Lung (tissue), 17 donors: ENCODE measurements at places on chromosomes 2 and 18. TPM values are rescaled to one million over a fixed set of nuclear protein-coding genes. Genes with fewer than 3 reads are reported as not detected.

PCARE gene
- total RNA-seq: not detected

- H3K27ac ChIP-seq: no peak overlapping the region
- no peak overlapping the region for H3K4me3 ChIP-seq
These were observed 12.5 kb upstream of the MAL start for GRCh38 chr2:95012881-95013550.

DNA sequence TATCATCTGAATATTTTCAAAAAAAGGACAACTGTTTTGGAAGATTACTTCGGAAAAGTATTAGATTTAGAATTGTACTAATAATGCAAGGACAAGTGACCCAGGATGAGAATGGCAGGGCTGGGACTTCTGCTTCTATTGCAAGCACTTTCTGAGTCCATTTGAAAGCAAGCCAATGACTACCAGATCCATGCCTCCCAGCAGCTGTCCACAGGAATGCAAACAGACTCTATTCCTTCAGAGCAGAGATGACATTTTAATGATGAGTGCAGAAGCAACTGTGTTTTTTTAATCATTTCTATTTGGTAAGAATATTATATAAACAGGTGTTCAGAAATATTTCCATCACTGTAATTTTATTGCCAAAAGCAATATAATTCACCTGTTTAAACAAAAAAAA, 456.7 kb downstream of the SOX11 start:
- H3K4me3 ChIP-seq: no peak overlapping the region
- no peak for DNase-seq
- no peaks in the 10 kb centered on the region for H3K36me3 ChIP-seq
- H3K4me1 ChIP-seq: no peaks in the 10 kb centered on the region

MEP1B gene
- total RNA-seq: not detected

DNA sequence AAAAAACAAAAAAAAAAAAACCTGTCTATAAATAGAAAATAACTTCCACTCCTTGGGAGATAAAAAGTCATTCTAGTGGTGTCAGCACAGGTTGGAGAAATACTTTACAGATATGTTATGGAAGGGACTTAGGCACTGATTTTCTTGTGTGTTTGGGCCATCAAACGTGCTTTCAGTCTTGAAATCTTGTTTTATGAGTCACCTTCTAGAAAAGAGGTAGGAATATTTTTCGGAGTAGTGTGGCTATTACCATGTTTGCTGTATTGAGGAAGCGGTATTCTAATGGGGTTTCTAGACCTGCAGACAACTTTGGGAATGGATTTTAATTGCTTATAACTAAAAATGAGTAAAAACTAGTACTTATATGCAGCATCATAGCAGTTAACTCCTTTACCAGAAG, 12.0 kb downstream of the HNMT start:
- no peak overlapping the region for H3K4me3 ChIP-seq
- no peaks in the 10 kb centered on the region for H3K27me3 ChIP-seq
- H3K36me3 ChIP-seq: no peaks in the 10 kb centered on the region
- no peaks in the 10 kb centered on the region for H3K4me1 ChIP-seq

GRCh38 chr2:160375037-160375436, 118.6 kb downstream of the RBMS1 start:
- H3K4me1 ChIP-seq: peaks cover 35% of the 10 kb centered on the region
- no peak overlapping the region for H3K4me3 ChIP-seq
- no peak for DNase-seq
- no peaks in the 10 kb centered on the region for H3K36me3 ChIP-seq
- H3K27ac ChIP-seq: no peak overlapping the region

DYTN gene
- not detected for total RNA-seq

- no peak overlapping the region for H3K27ac ChIP-seq
- no peak overlapping the region for H3K4me3 ChIP-seq
- H3K27me3 ChIP-seq: no peaks in the 10 kb centered on the region
These were observed 16.8 kb upstream of the ANKRD53 start for GRCh38 chr2:70961648-70961994.

DNA sequence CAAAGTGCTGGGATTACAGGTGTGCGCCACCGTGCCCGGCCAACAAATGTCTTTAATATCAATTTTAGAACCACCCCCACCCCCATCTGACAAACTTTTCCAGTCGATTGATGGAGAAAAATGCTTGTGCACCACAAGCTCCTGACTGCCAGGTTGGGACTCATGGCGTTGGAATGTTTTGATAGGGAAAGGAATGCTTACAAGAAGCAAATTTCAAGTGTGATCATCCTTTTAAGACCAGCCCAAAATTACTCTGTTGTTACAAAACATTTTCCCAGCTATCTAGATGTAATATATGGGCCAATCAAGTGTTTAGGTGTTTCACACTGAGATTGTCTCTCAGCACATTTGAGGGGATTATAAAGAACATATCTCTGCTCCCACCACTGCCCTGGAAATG, 45.2 kb downstream of the UBXN4 start:
- no peak for DNase-seq
- no peak overlapping the region for H3K4me3 ChIP-seq
- peaks cover 9% of the 10 kb centered on the region for H3K36me3 ChIP-seq
- no peaks in the 10 kb centered on the region for H3K27me3 ChIP-seq
- H3K4me1 ChIP-seq: no peaks in the 10 kb centered on the region
- H3K27ac ChIP-seq: no peak overlapping the region

- H3K4me3 ChIP-seq: no peak overlapping the region
- H3K36me3 ChIP-seq: no peaks in the 10 kb centered on the region
- no peak for DNase-seq
- H3K27ac ChIP-seq: no peak overlapping the region
These were observed 14.7 kb downstream of the CDK15 start for GRCh38 chr2:201821080-201821479.

- H3K27me3 ChIP-seq: no peaks in the 10 kb centered on the region
- no peak for DNase-seq
- H3K4me1 ChIP-seq: no peaks in the 10 kb centered on the region
- H3K27ac ChIP-seq: no peak overlapping the region
These were observed 247.8 kb downstream of the TDRD15 start for GRCh38 chr2:21371499-21372003.

COLEC12 gene
- 108 TPM for total RNA-seq

DNA sequence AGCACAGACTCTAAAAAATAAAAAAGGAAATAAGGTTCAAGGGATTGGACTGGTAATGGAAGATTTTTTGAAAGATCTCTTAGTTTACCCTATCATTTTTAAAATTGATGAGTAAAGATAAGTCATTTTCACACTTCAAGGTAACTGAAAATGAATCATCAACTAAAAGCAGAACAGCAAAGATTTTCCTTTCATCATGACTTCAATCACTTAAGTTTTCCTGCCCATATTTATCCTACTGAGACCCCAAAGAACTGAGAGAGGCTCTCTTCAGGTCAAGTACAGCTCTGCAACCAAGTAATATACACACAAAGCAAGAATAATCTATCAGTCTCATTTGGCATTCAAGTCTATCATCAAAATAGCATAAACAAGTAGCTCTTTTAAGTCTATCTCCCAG, 540.7 kb downstream of the METTL4 start:
- H3K4me1 ChIP-seq: no peaks in the 10 kb centered on the region
- no peak for DNase-seq
- H3K36me3 ChIP-seq: no peaks in the 10 kb centered on the region
- H3K4me3 ChIP-seq: no peak overlapping the region
- H3K27me3 ChIP-seq: no peaks in the 10 kb centered on the region

DNA sequence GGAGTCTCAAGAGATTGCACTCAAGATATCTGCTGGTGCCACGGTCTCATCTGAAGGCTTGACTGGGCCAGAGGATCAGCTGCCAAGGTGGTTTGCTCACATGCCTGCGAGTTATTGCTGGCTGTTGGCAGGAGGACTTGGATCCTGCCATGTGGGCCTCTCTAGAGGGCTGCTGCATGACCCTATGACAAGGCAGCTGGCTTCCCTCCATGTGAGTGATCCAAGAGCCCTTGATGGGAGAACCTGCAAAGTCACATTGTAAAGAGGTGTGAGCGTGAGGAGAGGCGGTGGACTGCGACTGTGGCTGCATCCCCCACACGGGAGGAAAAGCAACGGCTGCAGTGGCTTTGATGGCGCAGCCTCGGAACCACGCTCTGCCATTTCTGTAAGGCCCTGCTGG, 4.0 kb upstream of the ALLC start:
- no peaks in the 10 kb centered on the region for H3K36me3 ChIP-seq
- no peak overlapping the region for H3K27ac ChIP-seq
- H3K4me3 ChIP-seq: no peak overlapping the region
- H3K4me1 ChIP-seq: peaks cover 5% of the 10 kb centered on the region

DNA sequence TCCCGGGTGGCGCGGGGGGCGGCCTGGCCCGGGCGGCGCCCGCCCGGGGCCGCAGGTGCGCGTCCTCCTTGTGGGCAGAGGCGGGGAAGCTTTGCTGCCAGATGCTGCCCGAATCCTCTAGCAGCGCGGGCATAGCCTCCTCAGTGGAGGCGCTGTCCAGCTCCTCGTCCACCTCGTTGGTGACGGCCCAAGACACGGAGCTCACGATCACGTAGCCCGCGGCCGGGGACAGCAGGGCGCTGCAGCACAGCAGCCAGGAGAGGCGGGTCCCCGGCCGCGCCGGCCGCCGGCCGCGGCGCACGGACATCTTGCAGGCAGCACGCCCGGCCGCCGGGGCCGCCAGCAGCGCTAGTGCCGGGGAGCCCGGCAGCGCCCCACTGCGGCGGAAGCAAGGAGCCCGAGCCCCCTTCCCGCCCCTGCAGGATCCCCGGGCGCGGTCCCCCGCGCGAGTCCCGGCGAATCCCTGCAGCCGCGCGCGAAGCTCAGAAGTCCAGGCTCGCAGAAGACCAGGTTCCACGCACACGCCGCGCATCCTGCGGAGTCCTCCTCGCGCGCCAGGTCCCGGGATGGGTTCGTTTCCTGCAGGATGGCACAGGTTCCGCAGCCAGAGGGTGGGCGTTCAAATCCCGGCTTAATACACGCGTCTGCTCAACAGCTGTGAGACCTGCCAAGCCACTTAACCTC, at the start of gene CREG2:
Gene CREG2 (minus strand): TSS at position 353 of the 684 bp plus-strand sequence. CDS start 46 bp downstream, at position 307.
- no peak within 1 kb of the TSS for H3K27ac ChIP-seq
- H3K4me1 ChIP-seq: peaks cover 14% of the 10 kb centered on the region
- peak; percentile 80 for DNase-seq
- H3K27me3 ChIP-seq: no peaks in the 10 kb centered on the region
- peak within 1 kb of the TSS; percentile 24 for H3K4me3 ChIP-seq

RAB11FIP5 gene
- total RNA-seq: 11.0 TPM

GRCh38 chr18:43046322-43046721, 69.2 kb downstream of the RIT2 start:
- H3K4me1 ChIP-seq: no peaks in the 10 kb centered on the region
- H3K27ac ChIP-seq: no peak overlapping the region

GRCh38 chr18:61992923-61993322, 100.1 kb upstream of the RNF152 start:
- no peak overlapping the region for H3K27ac ChIP-seq
- no peak overlapping the region for H3K4me3 ChIP-seq
- H3K36me3 ChIP-seq: no peaks in the 10 kb centered on the region
- H3K27me3 ChIP-seq: no peaks in the 10 kb centered on the region
- DNase-seq: no peak

GRCh38 chr2:128447538-128447995, 128.9 kb upstream of the HS6ST1 start:
- H3K4me3 ChIP-seq: no peak overlapping the region
- DNase-seq: no peak
- H3K27me3 ChIP-seq: no peaks in the 10 kb centered on the region
- H3K4me1 ChIP-seq: peaks cover 6% of the 10 kb centered on the region
- H3K36me3 ChIP-seq: no peaks in the 10 kb centered on the region

DNA sequence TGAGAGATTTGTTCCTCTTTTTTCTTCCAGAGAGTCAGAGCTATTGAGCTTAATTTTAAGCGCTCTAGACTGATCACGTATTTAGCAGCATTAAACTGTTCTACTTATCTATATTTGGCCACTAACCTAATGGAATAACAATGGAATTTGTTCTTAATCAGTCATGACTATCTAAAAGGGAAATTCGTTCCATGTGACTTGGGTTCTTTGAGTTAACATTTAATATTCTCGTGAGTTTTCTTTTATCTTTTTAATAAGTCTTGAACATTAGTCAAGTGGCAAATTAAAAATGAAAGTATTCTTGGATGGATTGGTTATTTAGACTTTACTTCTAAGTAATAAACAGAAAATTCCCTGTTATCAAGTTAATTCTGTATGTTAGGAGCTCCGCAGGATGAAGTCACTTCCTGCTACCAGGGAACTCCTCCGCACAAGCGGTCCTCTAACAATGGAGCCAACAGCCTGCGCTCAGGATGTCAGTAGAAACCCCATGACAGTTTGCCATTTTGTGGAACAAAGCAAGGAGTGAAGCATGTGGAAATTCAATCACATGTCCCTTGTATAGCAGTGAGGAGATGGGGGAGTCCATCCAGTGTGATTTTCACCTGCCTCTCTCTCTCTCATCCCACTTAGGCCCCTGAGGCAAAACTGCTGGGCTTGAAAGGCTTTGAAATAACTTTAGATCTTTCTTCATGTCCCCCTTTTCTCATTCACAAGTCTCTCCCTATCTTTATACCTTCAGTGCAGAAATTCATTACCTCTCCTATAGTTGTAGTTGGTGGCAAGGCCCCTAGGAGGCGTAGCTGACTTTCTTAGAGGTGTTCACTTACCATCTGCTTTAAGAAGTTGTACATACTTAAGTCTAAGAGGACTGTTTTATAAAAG, 138.1 kb downstream of the WDR7 start:
- peak overlapping the region; percentile 12 for H3K27ac ChIP-seq
- H3K27me3 ChIP-seq: no peaks in the 10 kb centered on the region
- no peak overlapping the region for H3K4me3 ChIP-seq
- no peaks in the 10 kb centered on the region for H3K4me1 ChIP-seq

INPP4A gene
- 43.3 TPM for total RNA-seq

GRCh38 chr2:128622955-128623620, 304.4 kb upstream of the HS6ST1 start:
- H3K36me3 ChIP-seq: no peaks in the 10 kb centered on the region
- no peaks in the 10 kb centered on the region for H3K27me3 ChIP-seq
- no peak overlapping the region for H3K27ac ChIP-seq
- no peak for DNase-seq
- H3K4me1 ChIP-seq: no peaks in the 10 kb centered on the region

IL36A gene
- total RNA-seq: not detected

DNA sequence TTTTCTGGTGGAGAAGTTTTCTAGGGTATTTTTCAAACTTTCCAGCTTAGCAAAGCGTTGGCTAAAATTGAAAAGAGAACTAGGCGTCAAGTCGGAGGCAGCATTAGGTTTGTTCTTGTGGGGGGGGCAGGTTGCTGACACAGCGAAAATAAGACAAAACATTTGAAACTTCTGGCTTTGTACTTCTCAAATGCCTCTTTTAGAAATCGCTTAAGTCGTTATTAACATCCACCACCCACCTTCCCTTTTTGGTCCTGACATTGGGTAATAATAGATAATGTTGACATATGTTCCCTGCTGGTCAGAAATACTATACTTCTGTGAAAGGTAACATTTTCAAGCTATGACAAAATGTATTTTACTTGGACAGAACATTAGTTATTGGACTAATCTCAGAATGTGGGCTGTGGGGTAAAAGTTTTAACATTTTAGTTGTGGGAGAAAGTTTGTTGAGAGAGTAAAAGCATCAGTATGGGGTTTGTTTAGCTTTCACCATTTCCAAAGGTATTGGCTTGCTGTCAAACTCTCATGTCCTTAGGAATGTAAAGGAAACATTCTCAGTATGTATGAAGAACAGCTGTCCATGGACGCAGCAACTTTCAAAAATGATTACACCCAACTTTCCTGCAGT, 88.1 kb upstream of the ZEB2 start:
- H3K4me3 ChIP-seq: no peak overlapping the region
- no peak overlapping the region for H3K27ac ChIP-seq
- DNase-seq: no peak
- H3K36me3 ChIP-seq: no peaks in the 10 kb centered on the region

CTDSP1 gene
- total RNA-seq: 183 TPM
